ENCODE measurements at places on chromosomes 3 and 15.

GRCh38 chr3:8509961-8510360 lies 8.3 kb downstream of the LMCD1 start:
- no peak for DNase-seq

GRCh38 chr15:101613130-101614000 lies 38.8 kb downstream of the TM2D3 start:
- DNase-seq, result peak; percentile 66

- DNase-seq, result no peak
These were observed 74.1 kb downstream of the SUMF1 start for GRCh38 chr3:4392992-4393391.

DNA sequence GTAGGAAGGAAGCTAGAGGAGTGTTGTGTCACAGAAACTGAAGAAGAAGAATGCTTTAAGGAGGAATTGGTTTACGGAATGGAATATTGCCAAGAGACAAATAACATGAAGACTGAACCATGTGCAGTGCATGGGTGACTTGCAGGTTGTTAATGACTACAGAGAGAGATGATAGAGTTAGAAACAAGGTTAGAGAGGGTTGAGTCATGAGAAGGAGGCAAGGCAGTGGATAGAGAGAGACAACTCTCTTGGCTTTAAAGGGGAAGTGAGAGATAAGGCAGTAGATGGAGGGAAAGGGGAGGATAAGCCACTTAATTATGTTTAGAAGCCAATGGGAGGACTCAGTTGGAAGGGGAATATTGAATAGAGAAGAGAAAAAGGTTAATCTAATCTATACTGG lies 119.3 kb upstream of the CCNL1 start:
- no peak for DNase-seq

DNA sequence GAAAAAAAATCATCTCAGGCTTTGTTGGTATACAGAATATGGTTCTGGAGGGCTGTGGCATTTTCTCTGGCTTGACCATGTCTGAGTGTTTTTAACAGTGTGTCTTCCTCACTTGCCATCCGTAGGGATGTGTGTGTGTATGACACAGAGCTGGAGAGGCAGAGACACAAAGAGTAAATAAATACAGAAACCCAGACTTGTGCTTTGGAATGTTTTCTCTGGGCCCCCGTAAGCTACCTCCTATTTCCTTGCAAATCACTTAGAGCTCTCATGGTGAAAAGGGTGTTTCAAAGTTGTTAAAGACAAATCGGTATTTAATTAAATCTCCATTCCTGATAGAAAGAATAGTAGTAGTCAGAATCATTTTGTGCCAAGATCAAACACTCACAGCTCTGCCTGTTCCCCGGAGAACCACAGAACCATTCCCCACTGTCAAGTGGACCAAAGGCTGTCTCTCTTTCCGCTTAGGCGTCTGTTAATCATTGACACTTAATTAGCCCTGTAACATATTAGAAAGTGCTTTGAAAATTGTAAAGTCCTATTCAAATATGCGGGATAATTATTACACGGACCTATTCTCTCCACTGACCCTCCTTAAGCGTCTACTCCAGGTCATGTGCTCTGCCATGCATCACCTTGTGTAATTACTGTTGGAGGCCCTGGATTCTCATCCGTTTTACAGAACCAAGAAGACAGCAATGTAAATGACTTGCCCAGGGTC lies 313.6 kb upstream of the TLE3 start:
- no peak for DNase-seq

- no peak for DNase-seq
These were observed 29.8 kb upstream of the FAH start for GRCh38 chr15:80123034-80123433.

- no peak for DNase-seq
These were observed 110.0 kb downstream of the AQP9 start for GRCh38 chr15:58247855-58248842.

DNA sequence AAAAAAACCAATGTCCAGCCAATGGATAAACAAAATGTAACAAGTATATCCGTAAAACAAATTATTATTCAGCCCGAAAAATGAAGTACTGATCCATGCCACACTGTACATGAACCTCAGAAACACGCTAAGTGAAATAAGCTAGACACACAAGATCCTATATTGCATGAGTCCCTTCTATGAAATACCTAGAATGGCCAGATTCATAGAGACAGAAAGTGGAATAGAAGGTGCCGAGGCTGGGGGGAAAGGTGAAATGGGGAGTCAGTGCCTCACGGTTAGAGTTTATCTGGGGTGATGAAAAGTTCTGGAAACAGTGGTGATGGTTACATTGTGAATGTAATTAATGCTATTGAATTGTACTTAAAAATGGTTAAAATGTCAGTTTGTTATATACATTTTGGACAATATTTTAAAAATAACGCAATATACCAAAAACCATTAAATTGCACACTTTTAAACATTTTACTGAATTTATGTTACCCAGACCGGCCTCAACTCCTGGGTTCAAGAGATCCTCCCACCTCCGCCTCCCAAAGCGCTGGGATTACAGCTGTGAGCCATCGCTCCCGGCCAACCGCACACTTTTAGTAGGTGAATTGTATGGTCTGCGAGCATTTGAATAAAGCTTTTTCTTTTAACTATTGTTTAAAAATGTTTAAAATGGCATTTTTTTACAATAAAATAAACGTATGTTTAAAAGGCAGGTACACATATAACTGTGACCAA lies 2.1 kb downstream of the RNF168 start:
- peak; percentile 29 for DNase-seq

GRCh38 chr15:99010768-99011167 lies 3.2 kb upstream of the PGPEP1L start:
- no peak for DNase-seq

DNA sequence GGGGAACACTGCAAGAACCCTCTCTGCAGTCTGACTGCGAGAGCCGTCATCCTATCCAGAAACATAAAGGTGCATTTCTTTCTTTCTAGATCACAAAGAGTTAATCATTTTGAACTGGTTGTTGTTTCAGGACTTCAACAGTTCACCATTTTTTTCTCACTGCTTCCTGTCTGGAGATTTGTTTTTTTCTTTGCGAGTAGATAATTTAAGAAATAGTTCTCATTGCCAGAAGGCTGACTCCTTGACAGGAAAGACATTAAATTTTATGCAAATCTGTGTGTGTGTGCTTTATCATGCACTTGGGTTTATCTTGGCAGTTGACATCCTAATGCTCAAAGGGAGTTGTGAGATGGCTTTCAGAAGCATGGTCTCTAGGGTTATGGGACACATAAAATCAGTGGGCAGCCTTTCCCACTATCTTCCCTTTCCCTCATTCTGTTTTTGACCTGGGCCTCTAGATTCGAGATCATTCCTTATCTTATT lies 123.5 kb upstream of the TBL1XR1 start:
- no peak for DNase-seq

DNA sequence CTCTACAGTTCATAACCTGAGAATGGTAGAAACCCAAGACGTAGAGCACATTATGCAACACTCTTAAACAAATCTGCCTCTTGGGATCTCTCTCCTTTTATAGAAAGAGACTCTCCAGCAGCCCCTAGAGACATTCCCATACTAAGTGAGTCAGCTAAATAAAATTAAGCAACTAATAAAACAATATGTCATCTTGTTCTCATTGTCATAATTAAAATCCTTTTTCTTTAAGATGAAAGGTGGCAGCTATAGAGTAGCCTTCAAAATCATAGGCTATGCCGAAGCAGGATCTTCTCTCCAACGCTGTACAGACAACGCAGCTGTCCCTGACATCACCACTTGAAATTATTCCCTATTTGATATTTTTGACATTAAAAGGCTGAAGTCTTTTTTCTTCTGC lies 790.0 kb downstream of the FHIT start:
- no peak for DNase-seq

GRCh38 chr3:175656461-175656860 lies 797.3 kb downstream of the NAALADL2 start:
- DNase-seq, result no peak

DNA sequence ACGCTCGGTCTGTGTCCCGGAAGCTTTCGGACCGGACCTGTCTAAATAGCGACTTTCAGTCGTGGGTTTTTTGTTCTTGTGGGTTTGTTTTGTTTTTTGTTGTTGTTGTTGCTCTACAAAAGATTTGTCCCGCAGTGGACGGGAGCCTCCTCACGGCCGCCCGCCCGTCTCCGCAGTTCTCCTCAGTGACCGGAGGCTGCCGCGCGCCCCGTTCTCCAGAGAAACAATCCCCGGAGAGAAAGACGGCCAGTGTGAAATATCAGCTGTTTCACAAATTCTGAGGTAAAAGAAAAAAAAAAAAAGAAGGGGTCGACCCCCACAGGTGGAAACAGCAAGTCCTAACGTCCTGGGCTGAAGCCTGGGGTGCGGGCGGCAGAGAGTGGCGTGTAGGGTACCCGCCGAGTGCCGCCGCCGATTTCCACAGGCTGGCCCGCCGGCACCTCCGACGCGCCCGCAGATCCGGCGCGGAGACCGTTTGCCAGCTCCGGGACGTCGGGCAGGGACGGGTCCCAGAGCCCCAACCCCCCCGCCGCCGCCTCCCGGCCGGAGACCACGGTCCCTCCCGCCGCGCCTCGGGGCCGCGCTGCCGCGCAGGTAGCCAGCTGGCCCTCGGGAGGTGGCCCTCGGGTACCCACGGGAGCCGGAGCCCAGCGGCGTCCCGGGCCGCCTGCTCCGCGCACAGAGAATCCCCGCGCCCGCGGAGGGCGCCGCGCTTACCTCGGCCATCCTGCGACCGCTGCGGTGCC lies 478 bp downstream of the BNC1 start:
- DNase-seq, result no peak

GRCh38 chr15:94314639-94315038 lies 83.3 kb downstream of the MCTP2 start:
- DNase-seq, result no peak

- no peak for DNase-seq
These were observed 156.0 kb upstream of the TRIM42 start for GRCh38 chr3:140521751-140522445.

DNA sequence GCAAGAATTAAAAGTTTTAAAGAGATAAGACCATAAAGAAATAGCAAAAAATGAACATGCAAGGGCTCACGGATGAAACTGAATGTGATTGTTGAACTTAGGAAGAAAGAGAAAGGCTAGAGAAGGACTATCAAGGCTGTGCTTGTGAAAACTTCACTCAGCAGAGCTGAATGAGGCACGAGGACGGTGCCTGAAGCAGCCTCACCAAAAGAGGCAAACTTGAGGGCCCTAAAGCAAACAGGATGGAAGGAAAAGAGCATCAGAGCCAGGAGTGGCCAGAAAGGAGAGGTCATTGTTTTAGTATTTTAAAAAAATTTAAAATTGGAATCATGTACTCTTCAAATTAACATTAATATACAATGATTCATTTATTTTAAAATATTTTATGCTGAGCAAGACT lies 191.2 kb upstream of the SOX14 start:
- DNase-seq, result no peak

DNA sequence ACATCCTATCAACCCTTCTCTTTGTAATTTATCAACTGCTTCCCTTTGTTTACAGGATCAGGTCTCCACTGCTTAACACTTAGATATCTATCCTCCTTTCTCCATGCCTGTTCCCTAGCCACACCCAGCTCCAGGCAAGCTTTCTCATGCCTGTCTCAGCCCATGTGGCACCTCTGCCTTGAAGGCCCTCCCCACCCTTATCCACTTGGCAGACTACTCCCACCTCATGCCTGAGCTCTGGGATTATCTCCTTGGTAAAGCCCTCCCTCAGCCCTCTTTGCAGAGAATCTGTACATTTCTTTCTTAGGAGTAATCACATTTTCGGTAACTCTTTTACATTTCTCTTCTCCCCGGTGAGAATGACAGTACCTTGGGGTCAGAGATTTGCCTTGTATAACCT lies 96.0 kb downstream of the ATP1B3 start:
- DNase-seq, result no peak
